ENCODE measurements at places on chromosomes 13 and 19. TPM values are rescaled to one million over a fixed set of nuclear protein-coding genes. Genes with fewer than 3 reads are reported as not detected.

The CADM4 gene
- 13.3 TPM for total RNA-seq

The LENG9 gene
- 24.5 TPM for total RNA-seq

The ZSCAN18 gene
- 55.2 TPM for total RNA-seq

The ZNF763 gene
- total RNA-seq, result 0.43 TPM

The KLK15 gene
- total RNA-seq, result not detected

The SIAH3 gene
- under 0.01 TPM for total RNA-seq

The FBXO27 gene
- 9.6 TPM for total RNA-seq

The CYP4F2 gene
- 1.7 TPM for total RNA-seq
